ENCODE measurements at places on chromosomes 11 and 22. TPM values are rescaled to one million over a fixed set of nuclear protein-coding genes. Genes with fewer than 3 reads are reported as not detected.

The IL17RA gene
- total RNA-seq = 8.6 TPM

The ANKK1 gene
- not detected for total RNA-seq

The ARHGAP20 gene
- total RNA-seq = 0.59 TPM

The PATE4 gene
- not detected for total RNA-seq

The OR51T1 gene
- not detected for total RNA-seq

The C2CD2L gene
- total RNA-seq = 6.1 TPM

The ANO5 gene
- total RNA-seq = under 0.01 TPM

The POTEH gene
- not detected for total RNA-seq

The GAL gene
- total RNA-seq = 17.3 TPM

The NPAS4 gene
- not detected for total RNA-seq

The ZBED5 gene
- total RNA-seq = 19.5 TPM

The PTGDR2 gene
- 1.3 TPM for total RNA-seq

The CENPM gene
- 42.2 TPM for total RNA-seq

The ZP1 gene
- 0.50 TPM for total RNA-seq

The RCOR2 gene
- 8.6 TPM for total RNA-seq

The CSRP3 gene
- not detected for total RNA-seq

The BATF2 gene
- total RNA-seq = 1.3 TPM

The MYO7A gene
- not detected for total RNA-seq

The RAB36 gene
- 3.1 TPM for total RNA-seq

The ZFTA gene
- 9.2 TPM for total RNA-seq

The GSTT2 gene
- total RNA-seq = 3.9 TPM

The DGCR6 gene
- not detected for total RNA-seq

The PTPN5 gene
- total RNA-seq = not detected

The OR5B17 gene
- total RNA-seq = not detected

The PATE2 gene
- not detected for total RNA-seq

The AGBL2 gene
- total RNA-seq = 0.17 TPM

The POU2AF2 gene
- total RNA-seq = not detected

The SYCE3 gene
- total RNA-seq = not detected

The TBX1 gene
- under 0.01 TPM for total RNA-seq

The PPP1CA gene
- total RNA-seq = 225 TPM

The OR5AN1 gene
- total RNA-seq = not detected

The KCNJ11 gene
- under 0.01 TPM for total RNA-seq

The RTN4RL2 gene
- 1.3 TPM for total RNA-seq

The ALDH3B1 gene
- 41.3 TPM for total RNA-seq

The BARX2 gene
- not detected for total RNA-seq

The NADSYN1 gene
- total RNA-seq = 42.4 TPM

The PDE3B gene
- total RNA-seq = 2.8 TPM

The MRGPRG gene
- not detected for total RNA-seq

The NLRP14 gene
- not detected for total RNA-seq

The LGR4 gene
- 3.7 TPM for total RNA-seq

All from bronchus fibroblast of lung (primary cell).